ENCODE measurements at places on chromosomes 7 and 10. TPM values are rescaled to one million over a fixed set of nuclear protein-coding genes. Genes with fewer than 3 reads are reported as not detected.

Gene TRIL
- 35.7 TPM for polyA plus RNA-seq

Gene FGFR2
- 317 TPM for polyA plus RNA-seq

Gene CALN1
- 0.10 TPM for polyA plus RNA-seq

Gene AEBP1
- polyA plus RNA-seq = 67.6 TPM

Gene GPR158
- 0.94 TPM for polyA plus RNA-seq

Gene ELFN1
- 3.7 TPM for polyA plus RNA-seq

Gene UCN3
- 0.76 TPM for polyA plus RNA-seq

Gene CDC123
- polyA plus RNA-seq = 85.4 TPM

Gene DYDC2
- polyA plus RNA-seq = 2.9 TPM

Gene ADAM12
- polyA plus RNA-seq = 14.8 TPM

Gene SLC25A28
- polyA plus RNA-seq = 48.8 TPM

Gene GIMAP7
- 49.8 TPM for polyA plus RNA-seq

GRCh38 chr10:63030536-63030935 is 102.6 kb upstream of the NRBF2 start:
- peak; percentile 46 for DNase-seq

DNA sequence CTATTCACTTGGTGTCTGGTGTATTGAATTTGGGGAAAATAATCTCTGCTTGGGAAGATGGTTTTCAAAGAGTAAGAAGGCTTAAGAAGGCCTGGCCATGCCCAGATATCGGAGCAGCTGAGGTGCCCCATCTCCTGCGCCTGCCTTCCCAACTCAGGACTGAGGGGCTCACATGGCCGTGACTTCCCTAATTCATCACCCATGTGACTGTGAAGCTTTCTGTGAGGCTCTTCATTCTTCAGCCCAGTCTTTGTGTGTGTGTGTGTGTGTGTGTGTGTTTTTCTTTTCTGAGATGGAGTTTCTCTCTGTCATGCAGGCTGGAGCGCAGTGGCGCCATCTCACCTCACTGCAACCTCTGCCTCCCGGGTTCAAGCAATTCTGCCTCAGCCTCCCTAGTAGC is 53.2 kb downstream of the PROSER2 start:
- no peak for DNase-seq

GRCh38 chr7:78148166-78148894 is 349.8 kb downstream of the PHTF2 start:
- DNase-seq = no peak

DNA sequence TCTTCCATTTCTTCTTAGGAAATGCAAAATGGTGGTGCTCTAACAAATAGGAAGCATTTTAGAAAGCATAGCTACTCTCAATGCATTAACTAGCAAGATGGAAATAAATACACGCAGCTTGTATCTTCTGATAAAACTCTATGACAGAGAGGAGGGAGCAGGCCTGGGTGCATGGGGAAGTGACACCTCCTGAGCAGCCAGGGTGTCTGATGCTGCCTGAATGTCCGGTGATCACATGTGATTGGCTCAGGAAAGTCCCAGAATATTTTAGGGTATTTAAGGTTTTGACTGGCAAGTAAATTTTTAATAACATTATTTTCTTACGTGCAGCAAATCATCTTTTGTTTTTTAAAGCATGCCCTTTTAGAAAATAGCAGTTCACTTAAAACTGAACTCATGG is 261.0 kb upstream of the KLF6 start:
- DNase-seq = no peak

- DNase-seq = no peak
Observed at GRCh38 chr10:133276435-133277201, at the start of gene ADAM8. TSS of gene ADAM8 (minus strand) at chr10:133276868. CDS start at chr10:133276817, 51 bp downstream.

DNA sequence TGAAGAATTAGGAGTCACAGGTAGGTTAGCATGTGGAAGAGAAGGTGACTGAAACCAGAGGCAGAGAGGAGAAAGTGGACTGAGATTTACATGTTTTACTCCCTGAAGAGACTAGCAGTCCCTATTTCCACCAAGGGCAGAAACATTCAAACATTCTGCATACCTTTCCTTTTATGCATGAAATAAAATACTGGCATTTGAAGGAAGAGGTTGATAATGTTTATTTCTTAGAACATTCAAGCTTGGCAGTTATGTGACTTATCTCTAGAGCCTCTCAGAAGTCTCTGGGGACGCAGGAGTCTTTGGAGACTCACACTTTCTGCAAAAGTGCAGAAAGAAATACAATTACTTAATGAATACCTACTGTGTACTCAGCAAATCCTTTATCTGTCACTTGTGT is 507.1 kb upstream of the C7orf33 start:
- no peak for DNase-seq

- no peak for DNase-seq
Observed at GRCh38 chr10:83346266-83346910, 792.9 kb upstream of the GHITM start.

DNA sequence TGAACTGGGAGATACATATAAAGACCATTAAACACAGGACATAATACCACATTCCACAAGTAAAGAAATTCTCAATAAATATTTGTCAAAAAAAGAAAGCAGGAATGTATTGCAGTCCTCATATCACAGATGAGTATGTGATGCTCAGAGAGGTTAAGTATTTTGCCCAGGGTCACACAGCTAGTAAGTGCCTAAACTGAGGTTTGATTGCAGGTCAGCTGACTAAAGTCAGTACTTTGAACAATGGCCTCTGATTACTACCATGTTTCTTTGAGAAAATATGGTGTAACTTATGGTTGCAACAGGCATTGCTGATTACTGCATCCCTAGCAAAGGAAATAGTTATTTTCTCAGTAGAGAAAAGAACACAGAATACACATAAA is 267.1 kb downstream of the ELMO1 start:
- no peak for DNase-seq

- no peak for DNase-seq
Observed at GRCh38 chr7:36764929-36765328, 40.6 kb upstream of the AOAH start.

- peak; percentile 52 for DNase-seq
Observed at GRCh38 chr10:103660364-103661197, 167.1 kb downstream of the NEURL1 start.

DNA sequence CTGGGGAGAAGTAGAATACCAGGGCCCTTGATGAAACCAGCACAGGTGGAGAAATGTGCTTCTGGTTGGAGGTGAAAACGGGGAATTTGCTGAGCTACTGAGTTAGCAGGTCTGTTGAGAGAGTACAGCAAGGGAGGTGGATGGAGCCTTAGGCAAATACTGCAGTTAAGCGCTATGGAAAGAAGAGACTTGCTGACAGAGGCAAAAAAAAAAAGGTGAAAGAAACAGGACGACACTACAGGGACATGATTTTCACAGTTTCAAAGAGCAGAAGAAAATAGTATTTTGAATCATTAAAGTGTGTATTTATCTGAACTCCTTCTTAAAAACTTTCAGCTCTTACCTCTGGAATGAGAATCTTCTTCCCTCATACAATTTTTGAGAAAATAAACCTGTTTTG is 159.5 kb downstream of the DNAH11 start:
- DNase-seq = no peak

- DNase-seq = no peak
Observed at GRCh38 chr10:69873135-69873639, 71.5 kb downstream of the COL13A1 start.

DNA sequence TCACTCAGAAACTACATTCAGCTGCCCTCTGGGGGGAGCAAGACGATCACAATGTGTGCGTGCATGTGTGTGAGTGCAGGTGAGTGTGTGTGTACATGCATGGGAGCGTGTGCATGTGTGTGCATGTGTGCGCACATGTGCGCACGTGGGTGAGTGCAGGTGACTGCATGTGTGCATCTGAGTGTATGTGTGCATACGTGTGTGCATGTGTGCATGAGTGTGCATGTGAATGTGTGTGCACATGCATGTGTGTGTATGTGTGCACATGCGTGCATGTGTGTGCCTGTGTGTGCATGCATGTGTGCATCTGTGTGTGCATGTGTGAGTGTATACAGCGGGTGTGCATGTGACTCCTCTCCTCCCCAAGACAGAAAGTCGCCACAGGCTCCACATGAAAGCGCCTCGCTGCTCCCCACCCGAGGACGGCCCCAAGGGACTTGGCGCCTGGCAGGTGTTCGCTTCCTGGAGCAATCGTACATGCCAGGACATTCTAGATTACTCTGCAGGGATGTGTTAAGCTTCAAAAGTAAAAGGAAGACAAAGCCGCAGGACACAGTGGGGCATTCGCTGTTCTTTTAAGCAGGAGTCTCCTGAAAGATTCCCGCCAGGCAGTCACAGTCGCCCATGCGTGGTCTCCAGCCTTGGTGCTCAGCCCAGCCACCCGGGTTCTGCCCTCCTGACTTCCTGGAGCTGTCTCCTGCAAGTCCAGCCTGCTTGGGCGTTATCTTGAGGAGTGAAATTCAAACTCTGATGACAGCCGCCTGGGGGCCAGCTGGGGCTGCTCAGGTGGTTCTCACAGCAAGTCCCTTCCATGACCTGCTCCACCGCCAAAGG is 42.0 kb upstream of the ADGRA1 start:
- no peak for DNase-seq

DNA sequence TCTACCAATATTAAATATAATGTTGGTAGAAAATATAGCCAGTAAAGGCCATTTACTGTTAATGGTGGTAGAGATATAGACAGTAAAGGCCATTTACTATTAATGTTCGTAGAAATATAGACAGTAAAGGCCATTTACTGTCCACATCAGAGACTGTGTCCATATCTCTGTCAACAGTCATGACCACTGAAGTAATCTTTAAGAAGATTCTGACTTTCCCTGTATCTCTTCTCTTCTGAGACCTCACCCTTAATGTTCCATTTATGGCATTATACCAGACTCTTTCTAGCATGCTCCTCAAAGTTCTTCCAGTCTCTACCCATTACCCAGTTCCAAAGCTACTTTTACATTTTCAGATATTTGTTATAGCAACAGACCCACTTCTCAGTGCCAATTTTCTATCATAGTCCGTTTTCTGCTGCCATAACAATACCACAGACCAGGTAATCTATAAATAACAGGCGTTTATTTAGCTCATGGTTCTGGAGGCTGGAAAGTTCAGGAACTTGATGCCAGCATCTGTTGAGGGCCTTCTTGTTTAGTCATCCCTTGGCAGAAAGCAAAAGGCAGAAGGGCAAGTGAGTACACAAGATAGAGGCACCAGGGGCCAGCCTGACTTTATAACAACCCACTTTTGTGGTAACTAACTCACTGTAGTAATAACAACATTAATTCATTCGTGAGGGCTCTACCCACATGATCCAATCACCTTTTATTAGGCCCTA is 7.9 kb upstream of the NUDCD3 start:
- DNase-seq = no peak

DNA sequence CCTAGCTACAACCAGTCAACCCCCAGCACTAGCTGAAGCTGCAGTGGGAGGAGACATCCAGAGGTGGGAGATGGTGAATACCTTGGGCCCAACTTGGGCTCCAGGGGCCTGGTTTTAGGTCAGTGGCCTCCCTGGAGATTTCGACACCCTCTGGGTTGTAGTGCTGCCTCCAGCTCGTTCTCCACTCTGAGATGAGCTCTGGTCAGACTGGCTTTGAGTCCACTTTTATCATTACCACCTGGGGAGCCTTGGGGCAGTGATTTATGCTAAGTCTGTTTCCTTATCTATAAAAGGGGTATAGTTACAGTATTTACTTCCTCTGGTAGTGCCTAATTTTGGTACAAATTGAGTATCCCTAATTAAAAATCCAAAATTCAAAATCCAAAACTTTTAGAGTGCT is 22.8 kb downstream of the PPIA start:
- DNase-seq = no peak

GRCh38 chr7:15798081-15798480 is 111.6 kb upstream of the MEOX2 start:
- DNase-seq = no peak

DNA sequence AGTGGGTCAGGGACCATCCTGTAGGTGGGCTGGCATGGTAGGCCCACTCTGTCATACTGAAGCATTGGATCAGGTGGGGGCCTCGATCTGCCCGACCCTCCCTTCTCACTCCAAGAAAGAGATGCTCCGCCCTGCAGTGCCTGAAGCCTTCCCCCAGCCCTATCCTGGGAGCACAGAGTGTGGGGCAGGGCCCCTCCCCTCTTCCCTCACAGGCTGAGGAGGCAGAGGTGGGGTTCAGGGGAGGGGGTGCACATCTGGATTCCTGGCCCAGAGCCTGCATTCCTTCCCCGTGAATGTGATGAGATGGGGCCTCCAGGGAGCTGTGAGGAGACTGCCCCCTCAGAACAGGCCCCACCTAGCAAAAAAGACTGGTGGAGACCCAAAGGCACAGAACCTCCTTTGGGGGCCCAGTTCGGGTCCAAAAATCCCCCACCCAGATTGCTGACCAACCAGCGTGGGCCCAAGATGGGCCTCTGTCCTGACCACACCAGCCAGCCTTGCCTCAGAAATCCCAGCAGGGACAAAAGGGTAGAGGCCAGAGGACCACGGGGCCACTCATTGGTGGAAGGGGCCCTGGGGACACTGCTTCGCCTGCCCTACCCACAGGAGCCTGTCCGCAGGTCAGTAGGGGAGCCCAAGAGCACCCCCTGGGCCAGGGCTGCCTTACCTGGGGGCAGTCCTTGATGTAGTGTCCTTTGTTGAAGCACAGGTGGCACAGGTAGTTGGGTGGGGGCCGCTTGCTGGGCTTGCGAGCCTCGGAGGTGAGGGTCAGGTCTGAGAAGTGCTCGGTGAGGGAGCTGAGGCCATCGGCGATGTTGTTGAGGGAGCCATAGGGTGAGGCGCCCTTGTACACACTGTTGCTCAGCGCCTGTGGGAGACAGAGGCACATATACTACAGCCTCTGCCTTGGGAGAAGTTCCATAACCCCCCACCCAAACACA is 13.3 kb downstream of the ZCCHC24 start:
- DNase-seq = no peak

GRCh38 chr10:69348816-69349541 is 67.7 kb downstream of the TACR2 start:
- no peak for DNase-seq

- no peak for DNase-seq
Observed at GRCh38 chr7:36620166-36620708, 104.1 kb downstream of the AOAH start.

DNA sequence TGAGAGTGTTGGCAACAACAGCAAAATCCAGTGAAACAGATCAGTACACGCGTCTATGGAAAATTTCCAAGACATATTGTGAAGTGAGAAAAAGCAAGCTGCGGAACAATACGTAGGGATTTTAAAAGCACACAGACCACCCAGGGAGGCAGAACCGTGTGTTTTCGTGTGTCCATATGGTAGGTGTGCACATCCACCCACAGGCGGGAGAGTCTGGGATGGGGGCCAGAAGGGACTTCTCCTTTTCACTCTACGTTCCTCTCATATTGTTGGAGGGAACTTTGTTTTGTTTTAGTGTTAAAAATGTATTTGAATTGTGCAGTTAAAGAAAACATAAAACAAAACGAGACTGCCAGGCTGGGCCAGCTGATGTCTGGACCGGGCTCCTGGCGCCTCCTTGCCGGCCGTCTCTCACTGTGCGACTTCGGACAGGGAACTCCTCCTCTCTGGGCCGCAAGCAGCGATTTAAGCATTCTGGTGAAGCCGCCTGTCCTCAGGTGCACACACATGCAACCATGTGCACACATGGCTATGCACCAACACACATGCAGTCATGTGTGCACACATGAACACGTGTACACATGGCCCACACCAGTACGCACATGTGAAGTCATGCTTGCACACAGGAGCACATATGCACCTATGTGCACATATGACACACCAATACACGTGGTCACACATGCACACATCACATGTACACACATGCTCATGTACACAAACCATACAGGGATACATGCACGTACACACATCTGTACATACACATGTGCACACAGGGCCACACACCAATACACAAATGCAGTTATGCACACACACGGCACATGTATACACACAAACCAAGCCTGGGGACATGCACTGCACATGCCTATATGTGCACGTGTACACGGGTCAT is 141.1 kb downstream of the ELFN1 start:
- DNase-seq = peak; percentile 45
